ENCODE measurements at places on chromosomes 12 and 14. TPM values are rescaled to one million over a fixed set of nuclear protein-coding genes. Genes with fewer than 3 reads are reported as not detected.

Gene CD163L1
- total RNA-seq = not detected

Gene KCNMB4
- 1.0 TPM for total RNA-seq

Gene IL22
- total RNA-seq = 0.31 TPM

Gene DEPDC4
- 2.4 TPM for total RNA-seq

Gene FAIM2
- 0.08 TPM for total RNA-seq

All from activated naive CD8-positive, alpha-beta T cell treated with anti-CD3 and anti-CD28 coated beads for 36 hours (primary cell).